ENCODE measurements at places on chromosomes 3 and 15.
A peak's percentile ranks its signal among the peaks of the same experiment; 100 is the strongest.

DNA sequence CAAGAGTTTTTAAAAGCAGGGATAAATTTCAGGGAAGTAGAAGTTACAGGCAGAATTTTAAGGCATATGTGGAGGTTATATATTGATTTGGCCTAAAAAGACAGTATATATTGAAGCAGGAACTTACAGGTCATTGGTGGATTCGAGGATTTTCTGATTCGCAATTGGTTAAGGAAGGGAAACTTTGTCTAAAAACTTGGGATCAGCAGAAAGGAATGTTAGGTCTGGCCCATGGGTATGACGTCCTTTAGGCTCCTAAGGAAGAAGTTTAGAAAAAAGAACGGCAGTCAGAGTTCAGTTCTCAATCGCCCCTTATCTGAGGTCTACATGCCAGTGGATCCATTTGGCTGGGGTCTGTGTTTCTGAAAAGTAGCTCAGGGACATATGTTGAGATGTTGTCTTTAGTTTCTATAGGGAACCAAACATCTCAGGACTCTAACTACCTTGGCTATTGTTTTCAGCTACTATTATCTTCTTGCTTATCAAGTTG, 33.2 kb upstream of the ACP3 start:
- H3K4me3 ChIP-seq, result no peak overlapping the region
- H3K36me3 ChIP-seq, result no peaks in the 10 kb centered on the region
- H3K4me1 ChIP-seq, result no peaks in the 10 kb centered on the region
- H3K27ac ChIP-seq, result peak overlapping the region; percentile 17
- no peak for DNase-seq
- H3K27me3 ChIP-seq, result no peaks in the 10 kb centered on the region

DNA sequence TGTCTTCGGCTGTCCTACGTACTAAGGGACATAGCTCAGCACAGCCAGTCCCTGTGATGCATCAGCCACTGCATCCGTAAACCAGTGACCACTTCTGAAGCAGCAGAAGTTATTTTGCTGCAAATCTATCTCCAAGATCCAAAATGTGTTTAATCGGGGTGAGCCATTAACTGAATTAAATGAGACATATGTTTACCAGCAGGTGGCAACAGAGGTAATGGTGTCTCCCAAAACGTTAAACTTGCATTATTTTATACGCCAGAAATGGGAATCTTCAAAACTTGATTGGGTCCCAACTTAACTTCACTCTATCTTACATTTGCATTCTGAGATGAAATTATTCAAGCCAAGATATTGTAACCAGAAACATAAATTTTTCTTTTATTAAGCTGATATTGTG, 75.3 kb upstream of the BOC start:
- no peak overlapping the region for H3K4me3 ChIP-seq
- H3K27ac ChIP-seq, result no peak overlapping the region
- no peak for DNase-seq
- H3K4me1 ChIP-seq, result no peaks in the 10 kb centered on the region
- H3K36me3 ChIP-seq, result no peaks in the 10 kb centered on the region

DNA sequence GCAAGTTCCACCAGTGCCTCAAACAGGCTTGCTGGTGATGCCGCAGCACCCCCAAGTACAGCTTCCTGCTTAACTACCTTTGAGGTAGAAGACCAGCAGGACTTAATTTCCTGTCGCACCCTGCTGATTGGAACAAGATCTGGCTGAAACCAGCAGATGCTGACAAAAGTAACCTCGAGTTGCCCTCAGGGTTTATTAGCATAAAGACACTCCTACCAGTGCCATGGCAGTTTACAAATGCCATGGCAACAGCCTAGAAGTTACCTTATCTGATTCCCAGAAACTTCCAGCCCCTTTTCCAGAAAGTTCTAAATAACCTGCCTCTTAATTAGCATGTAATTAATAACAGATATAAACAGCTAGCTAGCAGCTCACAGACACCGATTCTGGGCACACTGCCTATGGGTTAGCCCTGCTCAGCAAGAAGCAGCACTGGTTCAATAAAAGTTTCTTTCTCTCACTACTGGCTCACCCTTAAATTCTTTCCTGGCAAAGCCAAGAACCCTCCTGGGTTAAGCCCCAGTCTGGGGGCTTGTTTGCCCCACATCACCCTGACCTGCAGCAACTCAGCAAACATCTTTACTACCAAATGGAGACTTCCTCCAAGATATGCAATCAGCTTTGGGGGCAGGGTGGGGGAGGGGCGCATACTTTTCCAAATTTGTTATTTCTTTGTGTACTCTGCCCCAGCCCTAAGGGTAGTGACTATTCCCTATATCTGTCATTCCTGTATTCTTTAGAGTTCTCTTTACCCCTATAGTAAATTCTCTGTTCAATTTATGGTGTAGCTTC, 54.2 kb downstream of the MAP4 start:
- no peak overlapping the region for H3K4me3 ChIP-seq
- no peaks in the 10 kb centered on the region for H3K36me3 ChIP-seq
- H3K4me1 ChIP-seq, result peaks cover 58% of the 10 kb centered on the region
- H3K27ac ChIP-seq, result peak overlapping the region; percentile 0
- no peak for DNase-seq

- H3K4me1 ChIP-seq, result no peaks in the 10 kb centered on the region
- H3K4me3 ChIP-seq, result no peak overlapping the region
- no peaks in the 10 kb centered on the region for H3K27me3 ChIP-seq
- no peaks in the 10 kb centered on the region for H3K36me3 ChIP-seq
These were observed 285.7 kb upstream of the ROBO2 start for GRCh38 chr3:76754247-76754646.

- H3K27ac ChIP-seq, result no peak overlapping the region
- H3K36me3 ChIP-seq, result no peaks in the 10 kb centered on the region
- no peak overlapping the region for H3K4me3 ChIP-seq
- no peak for DNase-seq
- no peaks in the 10 kb centered on the region for H3K4me1 ChIP-seq
- peaks cover 9% of the 10 kb centered on the region for H3K27me3 ChIP-seq
These were observed 19.5 kb upstream of the COMMD2 start for GRCh38 chr3:149771652-149772271.

DNA sequence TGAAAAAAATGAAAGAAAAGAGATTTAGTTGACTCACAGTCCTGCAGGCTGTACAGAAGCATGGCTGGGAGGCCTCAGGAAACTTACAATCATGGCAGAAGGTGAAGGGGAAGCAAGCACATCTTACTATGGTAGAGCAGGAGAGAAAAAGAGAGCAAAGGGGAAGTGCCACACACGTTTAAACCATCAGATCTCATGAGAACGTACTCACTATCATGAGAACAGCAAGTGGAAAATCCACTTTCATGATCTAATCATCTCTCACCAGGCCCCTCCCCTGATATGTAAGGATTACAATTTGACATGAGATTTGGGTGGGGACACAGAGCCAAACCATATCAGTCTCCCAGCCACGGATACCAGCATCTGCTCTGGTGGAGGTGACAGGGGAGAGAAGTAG, 50.8 kb upstream of the CPOX start:
- H3K27me3 ChIP-seq, result no peaks in the 10 kb centered on the region
- no peaks in the 10 kb centered on the region for H3K36me3 ChIP-seq
- H3K27ac ChIP-seq, result no peak overlapping the region
- H3K4me3 ChIP-seq, result no peak overlapping the region
- no peaks in the 10 kb centered on the region for H3K4me1 ChIP-seq

DNA sequence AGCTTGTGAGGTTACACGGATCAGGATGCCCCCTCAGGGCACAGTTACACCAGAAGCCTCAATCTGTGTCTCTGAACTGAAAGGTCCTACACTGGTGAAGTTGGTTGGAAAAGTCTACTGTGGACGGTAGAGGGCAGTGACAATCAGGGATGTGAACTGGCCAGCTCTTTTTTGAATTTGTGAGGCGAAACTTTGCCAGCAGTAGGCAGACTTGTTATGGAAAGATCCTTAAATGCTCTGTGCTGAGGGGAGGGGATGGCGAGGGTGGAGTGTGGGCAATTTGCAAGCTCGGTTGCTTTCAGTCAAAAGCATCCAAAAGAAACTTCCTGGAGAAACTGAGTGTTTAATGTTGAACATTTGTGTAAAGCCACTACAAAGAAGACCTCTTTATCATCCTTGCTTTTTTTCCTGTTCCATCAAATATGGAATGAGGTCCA, 127.4 kb upstream of the ABHD17C start:
- peaks cover 24% of the 10 kb centered on the region for H3K27me3 ChIP-seq
- no peak overlapping the region for H3K27ac ChIP-seq
- H3K4me1 ChIP-seq, result peaks cover 3% of the 10 kb centered on the region
- H3K4me3 ChIP-seq, result no peak overlapping the region

DNA sequence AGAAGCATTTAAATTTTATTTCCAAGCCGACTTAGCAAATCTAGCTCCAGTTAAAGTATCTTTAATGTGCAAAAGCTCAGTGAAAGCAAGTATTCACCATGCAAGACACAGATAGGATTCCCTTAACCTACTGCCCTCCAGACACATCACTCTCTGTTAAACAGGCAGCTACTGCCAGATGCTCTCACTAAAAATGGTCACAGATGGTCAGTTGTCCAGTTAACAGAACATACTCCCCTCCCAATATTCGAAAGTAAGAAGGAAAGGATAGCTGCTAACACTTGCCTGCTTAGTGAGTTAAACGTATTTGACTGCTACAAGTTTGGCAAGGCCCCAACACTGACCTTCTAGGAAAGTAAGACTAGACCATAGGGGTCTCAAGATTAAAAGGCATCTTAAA, 73.7 kb downstream of the PRTG start:
- H3K36me3 ChIP-seq, result no peaks in the 10 kb centered on the region
- DNase-seq, result no peak
- no peaks in the 10 kb centered on the region for H3K27me3 ChIP-seq
- H3K4me3 ChIP-seq, result no peak overlapping the region

GRCh38 chr3:25442486-25442885, 14.4 kb downstream of the RARB start:
- H3K27ac ChIP-seq, result no peak overlapping the region
- H3K4me3 ChIP-seq, result no peak overlapping the region
- no peaks in the 10 kb centered on the region for H3K36me3 ChIP-seq
- DNase-seq, result no peak

DNA sequence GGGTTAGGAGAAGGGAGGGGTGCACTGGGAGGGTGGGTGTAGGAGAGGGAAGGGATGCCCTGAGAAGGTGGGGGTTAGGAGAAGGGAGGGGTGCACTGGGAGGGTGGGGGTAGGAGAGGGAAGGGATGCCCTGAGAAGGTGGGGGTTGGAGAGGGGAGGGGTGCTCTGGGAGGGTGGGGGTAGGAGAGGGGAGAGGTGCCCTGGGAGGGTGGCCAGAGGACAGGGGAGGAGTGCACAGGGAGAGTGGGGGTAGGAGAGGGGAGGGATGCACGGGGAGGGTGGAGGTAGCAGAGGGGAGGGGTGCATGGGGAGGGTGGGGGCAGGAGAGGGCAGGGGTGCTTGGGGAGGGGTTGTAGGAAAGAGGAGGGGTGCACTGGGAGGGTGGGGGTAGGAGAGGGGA, 3.2 kb downstream of the TM4SF19 start:
- no peak overlapping the region for H3K4me3 ChIP-seq
- no peaks in the 10 kb centered on the region for H3K4me1 ChIP-seq
- H3K27me3 ChIP-seq, result peaks cover 20% of the 10 kb centered on the region
- H3K27ac ChIP-seq, result no peak overlapping the region
- no peak for DNase-seq
- H3K36me3 ChIP-seq, result no peaks in the 10 kb centered on the region

DNA sequence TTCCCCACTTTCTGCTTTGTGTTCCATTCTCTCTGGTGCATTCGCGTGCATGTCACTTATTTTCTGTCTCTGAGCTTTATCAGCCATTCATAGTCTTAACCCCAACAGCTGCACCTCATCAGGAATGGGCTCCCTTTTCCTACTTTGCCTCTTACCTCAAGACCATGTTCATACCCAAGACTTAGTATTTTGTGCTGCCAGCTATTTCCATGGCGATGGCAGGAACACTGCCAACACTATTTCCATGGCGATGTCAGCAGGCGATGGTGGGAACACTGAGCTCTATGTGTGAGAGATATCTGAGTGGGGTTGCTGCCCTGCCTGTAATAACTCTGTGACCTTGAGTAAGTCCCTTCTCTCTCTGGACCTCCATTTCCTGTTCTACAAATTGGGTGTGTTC, 5.5 kb downstream of the ZNF35 start:
- peaks cover 85% of the 10 kb centered on the region for H3K36me3 ChIP-seq
- DNase-seq, result no peak
- H3K27ac ChIP-seq, result no peak overlapping the region

- peak; percentile 16 for DNase-seq
- no peaks in the 10 kb centered on the region for H3K36me3 ChIP-seq
- no peak overlapping the region for H3K4me3 ChIP-seq
- peaks cover 17% of the 10 kb centered on the region for H3K4me1 ChIP-seq
- no peaks in the 10 kb centered on the region for H3K27me3 ChIP-seq
These were observed 23.0 kb upstream of the CLDN1 start for GRCh38 chr3:190345027-190345821.

Measured in left ventricle myocardium inferior (tissue), 1 donor.